Daoy (cell line): ENCODE measurements at places on chromosomes 11 and 22. TPM values are rescaled to one million over a fixed set of nuclear protein-coding genes. Genes with fewer than 3 reads are reported as not detected.

DNA sequence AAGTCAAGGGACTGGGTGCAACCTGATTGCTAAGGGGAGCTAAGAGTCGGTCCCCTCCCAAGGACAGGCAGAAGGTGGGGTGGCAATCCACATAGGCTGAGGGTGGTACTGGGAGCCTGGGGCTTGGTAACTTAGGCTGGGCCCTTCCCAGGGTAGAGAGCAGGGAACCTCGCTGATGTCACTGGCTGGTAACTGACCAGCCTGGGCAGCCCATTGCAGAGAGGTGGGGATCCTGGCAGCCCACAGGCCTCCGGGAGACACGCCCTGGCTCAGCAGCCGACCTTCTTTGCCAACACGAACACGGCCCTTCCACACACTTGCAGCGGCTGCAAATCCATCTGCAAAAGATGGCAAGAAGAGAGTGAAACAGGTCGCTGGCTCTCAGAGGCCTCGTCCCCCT lies 25.4 kb downstream of the A4GALT start:
- DNase-seq = no peak

Gene C11orf16
- not detected in 2 replicates for total RNA-seq

- DNase-seq = peak; percentile 71
Observed at GRCh38 chr11:134592391-134592990, 180.4 kb upstream of the B3GAT1 start.

- DNase-seq = no peak
Observed at GRCh38 chr22:43850529-43850928, 11.8 kb downstream of the SULT4A1 start.

DNA sequence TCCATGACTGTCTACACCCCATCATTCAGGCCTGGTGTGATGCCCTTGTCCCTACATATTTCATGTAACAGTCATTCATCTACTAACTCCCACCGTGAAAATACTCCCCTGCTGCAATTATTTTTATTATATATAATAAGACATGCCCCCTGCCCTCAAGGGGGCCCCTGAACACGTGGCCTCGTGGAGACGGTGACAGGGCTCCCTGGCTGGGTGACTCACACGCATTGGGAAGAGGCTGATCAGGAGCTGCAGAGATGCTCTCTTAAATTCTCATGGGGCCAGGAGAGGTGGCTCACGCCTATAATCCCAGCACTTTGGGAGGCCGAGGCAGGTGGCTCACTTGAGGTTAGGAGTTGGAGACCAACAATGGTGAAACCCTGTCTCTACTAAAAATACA lies 88.6 kb downstream of the ST3GAL4 start:
- peak; percentile 28 for DNase-seq

DNA sequence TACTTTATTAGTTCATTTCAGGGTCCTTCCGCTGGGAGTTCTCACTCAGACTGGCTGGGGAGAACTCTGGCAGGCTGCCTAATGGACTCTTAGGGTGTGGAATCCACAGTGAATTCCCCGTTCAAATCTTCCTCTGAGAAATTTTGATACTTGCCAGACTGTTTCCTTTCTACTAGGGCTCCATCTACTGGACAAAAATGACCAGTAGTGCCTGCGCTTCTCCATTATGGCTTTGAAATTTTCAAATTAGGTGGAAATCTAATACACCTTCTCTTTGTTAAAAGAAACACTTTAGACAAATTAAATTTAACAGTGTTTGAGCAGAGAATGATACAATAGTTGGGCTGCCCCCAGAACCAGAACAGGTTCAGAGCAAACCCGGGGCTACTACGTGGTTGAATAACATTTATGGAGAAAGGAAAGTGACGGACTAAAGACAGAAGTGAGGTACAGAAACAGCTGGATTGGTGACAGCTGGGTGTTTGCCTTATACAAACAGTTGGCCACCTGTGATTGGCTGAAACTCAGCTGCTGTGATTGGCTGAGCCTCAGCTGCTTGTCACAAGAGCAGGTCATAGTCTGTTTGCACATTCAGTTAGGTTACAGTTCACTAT lies 52.9 kb upstream of the FDX1 start:
- DNase-seq = peak; percentile 87

- DNase-seq = no peak
Observed at GRCh38 chr22:46800102-46800857, 37.8 kb downstream of the TBC1D22A start.

- DNase-seq = peak; percentile 51
Observed at GRCh38 chr22:31082606-31083376, 1.7 kb downstream of the SMTN start.

Gene ANO3
- not detected in 2 replicates for total RNA-seq

DNA sequence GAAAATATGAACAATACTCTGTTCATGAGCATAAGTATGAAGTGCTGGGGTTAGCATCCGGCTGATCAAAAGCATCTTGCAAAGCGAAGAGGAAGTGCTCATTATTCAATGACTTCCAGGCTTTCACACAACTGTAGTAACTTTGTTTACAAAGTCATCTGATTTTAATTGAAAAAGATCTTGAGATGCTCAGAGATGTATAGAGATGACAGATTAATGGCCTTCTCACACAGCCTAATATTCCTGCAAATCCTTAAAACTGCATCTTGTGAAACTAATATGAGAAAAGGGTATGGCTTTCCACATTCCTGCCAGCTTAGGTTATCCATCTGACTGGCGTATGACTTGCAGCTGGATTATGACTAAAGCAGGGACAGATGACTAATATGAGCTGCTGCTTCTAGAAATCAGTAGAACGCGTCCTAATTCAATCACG lies 125.4 kb downstream of the CASP12 start:
- DNase-seq = no peak

- DNase-seq = peak; percentile 35
Observed at GRCh38 chr11:100625041-100625440, 62.0 kb upstream of the ARHGAP42 start.

Gene EI24
- total RNA-seq = 128 and 166 TPM in 2 replicates

DNA sequence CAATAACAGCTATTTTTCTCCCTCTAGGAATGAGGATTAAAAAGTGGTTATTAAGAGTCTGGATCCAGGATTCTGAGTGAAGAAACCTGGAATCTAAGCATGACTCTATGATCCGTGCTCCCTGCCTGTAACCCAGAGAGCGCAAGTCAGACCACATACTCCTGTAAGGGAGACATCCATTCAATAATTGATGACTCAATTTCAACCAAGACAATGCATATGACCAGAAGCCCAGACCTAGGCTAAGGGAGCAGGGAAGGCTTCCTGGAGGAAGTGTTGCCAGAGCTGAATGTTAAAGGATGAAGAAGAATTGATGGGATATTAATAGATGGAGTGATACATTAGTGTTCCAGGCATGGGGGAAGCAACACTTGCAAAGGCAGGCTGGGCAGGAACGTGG lies 13.8 kb upstream of the PAMR1 start:
- no peak for DNase-seq

GRCh38 chr11:120212259-120212878 lies 1.5 kb downstream of the OAF start:
- DNase-seq = peak; percentile 38

DNA sequence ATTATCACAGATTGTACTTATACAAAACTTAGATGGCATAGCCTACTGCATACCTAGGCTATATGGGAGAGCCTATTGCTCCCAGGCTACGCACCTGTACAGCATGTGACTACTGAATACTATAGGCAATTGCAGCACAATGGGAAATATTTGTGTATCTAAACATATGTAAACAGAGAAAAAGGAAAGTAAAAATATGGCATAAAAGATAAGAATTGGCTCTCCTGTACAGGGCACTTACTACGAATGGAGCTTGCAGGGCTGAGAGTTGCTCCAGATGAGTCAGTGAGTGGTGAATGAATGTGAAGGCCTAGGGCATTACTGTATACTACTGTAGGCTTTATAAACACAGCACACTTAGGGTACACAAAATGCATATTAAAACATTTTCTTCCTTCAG lies 13.2 kb downstream of the APOL6 start:
- no peak for DNase-seq

Gene SCGB1D2
- not detected in 2 replicates for total RNA-seq

- DNase-seq = no peak
Observed at GRCh38 chr11:41118521-41118920, 340.9 kb downstream of the LRRC4C start.

- DNase-seq = no peak
Observed at GRCh38 chr22:38540701-38541100, 29.3 kb downstream of the DMC1 start.

Gene FAM227A
- total RNA-seq = 0.06 and 0.80 TPM in 2 replicates

Gene ARFGAP3
- total RNA-seq = 31.3 and 40.2 TPM in 2 replicates

GRCh38 chr22:19466848-19467752 lies 11.9 kb downstream of the UFD1 start:
- no peak for DNase-seq

- DNase-seq = no peak
Observed at GRCh38 chr11:84673753-84674152, 953.4 kb downstream of the DLG2 start.

DNA sequence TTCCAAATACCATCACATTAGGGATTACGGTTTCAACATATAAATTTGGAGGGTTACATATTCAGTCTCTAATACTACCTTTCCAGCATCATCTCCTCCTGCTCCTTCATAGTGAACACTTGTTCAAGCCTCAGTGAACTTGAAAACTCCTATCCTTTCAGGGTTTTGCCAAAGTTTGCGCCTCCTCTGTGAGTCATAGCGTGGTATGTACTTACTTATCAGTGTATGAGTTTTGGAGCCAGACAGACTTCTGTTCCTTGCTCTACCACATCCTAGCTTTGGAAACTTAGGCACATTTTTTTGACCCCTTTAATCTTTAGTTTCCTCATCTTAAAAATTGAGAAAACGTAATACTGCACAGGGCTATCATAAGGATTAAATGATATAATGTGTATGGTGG lies 160.1 kb upstream of the ZC3H12C start:
- DNase-seq = peak; percentile 19

- DNase-seq = no peak
Observed at GRCh38 chr11:78767027-78767932, 192.6 kb upstream of the NARS2 start.

Gene TCN1
- not detected in 2 replicates for total RNA-seq

DNA sequence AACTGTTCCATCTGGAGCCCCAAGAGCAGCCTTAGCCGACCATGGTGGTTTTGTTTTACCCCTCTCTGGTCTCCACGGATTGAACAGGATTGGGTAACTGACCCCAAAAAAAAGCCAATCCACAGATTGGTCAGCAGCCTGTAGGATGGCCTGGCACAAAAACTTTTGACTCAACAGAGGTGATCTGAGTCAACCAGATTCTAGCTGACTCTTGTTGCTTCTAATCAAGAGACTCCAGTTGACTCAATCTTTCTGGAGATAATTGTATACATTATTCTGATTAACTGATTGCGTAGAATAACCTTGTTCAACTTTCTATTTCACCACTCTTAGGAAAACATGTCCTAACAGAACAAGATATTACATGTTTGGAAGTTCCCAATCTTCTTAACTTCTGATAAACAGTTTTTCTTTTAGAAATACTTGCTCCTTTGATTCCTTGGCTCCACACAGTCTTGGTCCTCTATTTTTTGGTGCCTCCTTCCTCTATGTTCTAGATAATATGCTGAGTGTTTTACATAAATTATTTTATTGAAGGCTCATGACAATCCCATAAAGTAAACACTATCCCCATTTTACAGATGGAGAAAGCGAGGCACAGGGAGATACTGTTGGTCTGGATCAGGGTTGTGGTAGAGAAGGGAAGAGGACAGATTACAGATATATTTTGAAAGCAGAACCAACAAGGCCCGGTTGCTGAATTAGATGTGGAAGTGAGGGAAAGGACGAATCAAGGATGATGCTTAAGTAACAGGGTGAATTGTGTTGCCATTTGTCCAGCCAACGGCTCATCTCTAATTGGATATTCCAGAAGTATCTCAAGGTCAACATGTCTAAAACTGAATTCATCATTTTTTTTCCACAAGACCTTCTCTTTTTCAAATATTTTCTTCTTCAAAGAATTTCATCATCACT lies 11.5 kb upstream of the ZC3H12C start:
- DNase-seq = no peak

- no peak for DNase-seq
Observed at GRCh38 chr11:17812865-17813187, 78.2 kb downstream of the KCNC1 start.

DNA sequence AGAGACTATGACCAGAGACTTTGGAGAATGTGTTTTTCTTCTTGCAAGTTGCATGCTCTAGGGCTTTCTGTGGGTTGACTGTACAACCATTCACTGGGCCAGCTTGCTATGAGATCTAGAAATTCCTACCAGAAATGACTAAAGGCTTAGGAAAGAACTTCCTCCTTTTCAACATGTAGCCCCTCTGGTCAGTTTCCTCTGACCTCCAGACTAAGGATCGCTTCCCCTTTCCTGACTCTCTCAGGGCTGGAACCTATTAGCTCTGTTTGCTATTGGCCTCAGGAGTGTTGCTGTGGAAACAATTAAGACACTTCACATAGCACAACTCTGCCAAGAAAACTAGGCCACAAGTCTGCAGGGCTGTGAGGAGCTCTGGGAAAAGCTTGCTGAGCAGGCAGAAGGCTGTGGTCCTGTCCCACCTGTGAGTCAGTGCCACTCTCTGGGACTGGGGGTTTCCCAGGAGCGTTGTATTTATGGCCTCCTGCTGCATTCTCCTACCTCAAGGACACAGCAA lies 10.7 kb downstream of the CRY2 start:
- DNase-seq = peak; percentile 87

DNA sequence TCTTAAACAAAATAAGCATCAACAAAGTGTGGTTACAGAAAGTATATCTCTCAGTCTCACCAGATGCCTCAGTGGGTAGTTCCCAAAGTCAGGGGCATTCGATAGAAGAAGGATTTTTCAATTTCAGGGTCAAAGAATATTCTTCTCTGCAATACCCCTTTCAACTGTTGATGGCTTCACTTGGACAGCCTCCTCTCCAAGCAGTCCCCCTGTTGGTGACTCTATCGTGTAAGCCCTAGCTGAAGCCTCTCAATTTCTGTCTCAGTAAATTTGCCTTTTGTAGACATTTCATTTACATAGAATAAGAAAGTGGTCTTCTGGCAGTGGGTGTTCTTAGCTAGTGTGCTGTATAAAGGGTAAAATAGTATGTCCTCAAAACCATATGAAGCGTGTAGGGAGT lies 11.3 kb upstream of the CCDC83 start:
- DNase-seq = no peak

Gene RAB38
- 2.5 and 3.9 TPM in 2 replicates for total RNA-seq

GRCh38 chr11:64878494-64879243 lies at the start of gene EHD1:
Gene EHD1 (minus strand): TSS chr11:64878621. CDS start chr11:64878464, 157 bp downstream.
- peak; percentile 98 for DNase-seq

Gene MYEOV
- 5.6 and 13.6 TPM in 2 replicates for total RNA-seq

Gene OVCH2
- total RNA-seq = not detected in 2 replicates

Gene SEPTIN3
- 0.74 and 0.77 TPM in 2 replicates for total RNA-seq

Gene B3GAT3
- 15.0 and 17.9 TPM in 2 replicates for total RNA-seq

DNA sequence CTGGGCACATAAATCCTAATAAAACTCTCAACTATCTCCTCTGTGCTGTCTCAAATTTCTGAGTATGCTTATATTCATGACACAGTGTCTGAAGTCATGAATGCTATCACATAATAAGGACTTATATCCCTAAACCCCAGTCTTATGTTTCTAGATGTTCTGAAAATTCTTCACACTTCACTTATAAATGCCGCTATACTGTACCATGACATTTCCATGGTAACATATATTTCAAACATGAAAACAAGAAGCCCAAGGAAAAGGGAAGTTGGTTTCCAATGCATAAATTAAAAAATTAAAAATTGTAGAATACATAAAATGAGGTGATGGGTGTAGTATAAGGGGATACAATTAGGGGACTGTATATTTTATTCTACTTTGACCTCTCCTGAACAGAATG lies 11.7 kb downstream of the GVQW3 start:
- no peak for DNase-seq

Gene ASPHD2
- total RNA-seq = 3.9 and 4.2 TPM in 2 replicates

GRCh38 chr11:44873537-44873936 lies 77.1 kb downstream of the TP53I11 start:
- DNase-seq = no peak

Gene ELMOD1
- 1.0 and 2.6 TPM in 2 replicates for total RNA-seq

- no peak for DNase-seq
Observed at GRCh38 chr22:38953577-38954413, 3.6 kb upstream of the APOBEC3A start.
